ENCODE measurements at places on chromosomes 16 and 17.
A peak's percentile ranks its signal among the peaks of the same experiment; 100 is the strongest.

- no peak for DNase-seq
These were observed 157.7 kb downstream of the CDH11 start for GRCh38 chr16:64964126-64964540.

DNA sequence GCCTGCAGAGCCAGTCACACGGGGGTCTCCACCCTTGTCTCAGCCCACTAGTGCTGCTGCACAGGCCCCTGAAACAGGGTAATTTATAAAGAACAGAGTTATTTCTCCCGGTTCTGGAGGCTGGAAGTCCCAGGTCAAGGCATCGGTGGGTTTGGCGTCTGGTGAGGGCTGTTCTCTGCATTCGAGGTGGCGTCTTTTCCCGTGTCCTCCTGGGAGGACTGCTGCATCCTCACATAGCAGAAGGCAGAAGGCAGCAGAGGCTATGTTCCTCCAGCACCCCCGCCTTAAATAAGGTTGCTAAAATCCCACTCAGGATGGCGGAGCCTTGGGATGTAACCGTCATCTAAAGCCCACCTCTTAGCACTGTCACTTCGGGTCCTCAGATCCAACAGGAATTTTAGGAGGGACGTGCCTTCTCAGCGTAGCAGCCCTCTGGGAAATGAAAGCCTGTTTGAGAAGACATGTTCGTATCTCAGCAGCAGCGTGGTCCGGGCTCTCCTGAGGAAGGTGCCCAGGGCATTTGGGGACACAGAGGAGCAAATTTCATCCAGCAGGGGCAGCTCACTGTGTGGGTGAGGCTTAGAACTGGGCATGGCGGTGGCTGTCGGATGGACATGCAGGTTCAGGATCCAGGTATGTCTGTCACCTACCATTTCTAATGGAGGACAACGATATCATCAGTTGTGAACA lies 221.6 kb upstream of the CHMP6 start:
- DNase-seq: no peak

DNA sequence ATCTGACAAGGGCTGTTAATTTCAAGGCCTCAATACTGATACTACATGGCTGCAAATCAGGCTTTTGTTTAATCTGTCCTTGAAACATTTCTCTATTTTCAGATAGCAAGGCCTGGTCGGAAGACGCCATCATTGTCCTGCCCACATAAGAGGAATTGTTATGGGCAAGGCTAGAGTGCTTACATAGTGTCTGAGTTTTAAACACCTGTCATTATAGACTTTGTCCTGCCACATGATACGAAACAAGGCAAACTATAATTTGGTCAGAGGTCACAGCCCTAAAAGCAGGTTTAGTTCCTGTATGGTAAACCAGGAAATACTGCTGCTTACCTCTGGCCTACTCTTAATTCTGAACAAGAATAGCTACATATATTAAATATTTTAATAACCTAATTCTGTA lies 104.4 kb downstream of the SSH2 start:
- DNase-seq: no peak

GRCh38 chr16:23496821-23497542 lies 13.3 kb downstream of the GGA2 start:
- no peak for DNase-seq

- DNase-seq: no peak
These were observed 65.8 kb upstream of the GNG13 start for GRCh38 chr16:866252-866896.

DNA sequence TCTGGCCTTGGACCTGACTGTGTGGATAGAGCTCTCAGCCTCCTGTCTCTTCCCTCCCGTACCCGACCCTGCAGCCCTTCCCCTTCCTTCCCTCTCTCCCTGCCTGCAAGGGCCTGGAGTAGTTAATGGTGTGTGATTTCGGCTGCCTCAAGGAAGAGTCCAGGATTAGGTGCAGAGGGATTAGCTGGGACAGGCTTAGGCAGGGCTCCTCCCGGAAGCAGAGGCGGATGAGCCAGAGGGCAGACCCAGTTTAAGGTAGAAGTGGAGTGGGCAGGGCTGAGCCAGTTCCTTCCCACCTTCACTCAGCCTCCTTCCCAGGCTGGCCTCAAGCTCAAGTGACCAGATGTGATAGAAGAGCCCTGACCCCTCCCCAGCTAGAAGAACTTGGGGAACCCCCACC lies 16.8 kb downstream of the GUCY2D start:
- no peak for DNase-seq

- peak; percentile 43 for DNase-seq
These were observed 86.7 kb downstream of the TMEM132E start for GRCh38 chr17:34665819-34666763.

- no peak for DNase-seq
These were observed 24.0 kb downstream of the CDH13 start for GRCh38 chr16:82650804-82651203.

DNA sequence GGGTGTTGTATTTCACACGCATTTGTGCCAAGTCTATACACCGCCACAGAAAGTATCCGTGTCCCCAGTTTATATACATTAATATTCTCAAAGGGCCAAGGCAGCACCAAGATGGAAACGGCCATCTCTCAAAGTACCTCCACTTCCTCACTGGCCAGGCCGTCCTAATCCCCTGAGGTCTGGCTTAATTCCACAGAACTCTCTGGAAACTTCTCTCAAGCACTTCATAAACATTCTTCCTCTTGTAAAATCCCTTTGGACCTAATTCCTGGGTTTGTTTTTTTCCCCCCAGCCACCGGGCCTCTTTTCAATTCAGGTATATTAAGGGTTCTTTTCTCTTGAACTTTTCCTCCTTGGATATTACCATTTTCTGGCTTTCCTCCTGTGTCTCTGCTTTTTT lies 5.1 kb upstream of the ERN1 start:
- no peak for DNase-seq

DNA sequence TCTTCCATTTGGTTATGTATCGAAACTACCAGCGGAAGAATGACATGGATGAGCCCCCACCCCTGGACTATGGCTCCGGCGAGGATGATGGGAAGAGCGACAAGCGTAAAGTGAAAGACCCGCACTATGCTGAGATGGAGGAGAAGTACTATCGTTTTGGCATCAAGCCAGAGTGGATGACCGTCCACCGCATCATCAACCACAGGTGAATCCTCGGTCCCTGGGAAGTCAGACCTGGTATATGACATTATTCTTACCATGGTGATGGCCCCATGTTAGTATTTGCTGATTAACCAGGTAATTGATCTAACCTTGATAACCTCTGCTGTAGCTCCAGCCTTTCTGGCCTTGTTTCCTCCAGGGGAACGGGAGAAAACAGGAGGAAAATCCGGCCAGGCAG lies 8.5 kb downstream of the CHD3 start:
- DNase-seq: no peak

DNA sequence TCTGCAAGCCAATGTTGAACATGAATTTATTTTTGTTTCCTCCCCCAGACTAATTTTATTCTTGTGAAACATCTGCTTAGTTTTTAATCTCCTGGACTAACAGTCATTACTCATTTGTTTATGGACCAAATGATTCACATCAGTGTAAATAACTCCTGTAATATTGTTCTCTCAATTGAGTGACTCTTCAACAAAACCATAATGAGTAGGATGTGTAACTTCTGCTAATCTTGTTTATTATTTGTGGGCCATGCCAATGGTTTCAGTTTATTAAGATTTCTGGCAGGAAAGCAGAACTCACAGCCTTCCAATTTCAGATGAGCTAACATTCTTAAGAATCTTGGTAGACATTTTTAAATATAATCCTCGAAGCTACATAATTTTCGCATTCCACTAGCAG lies 1216.3 kb upstream of the GOT2 start:
- DNase-seq: no peak

Measured in BE2C (cell line).